ENCODE measurements at places on chromosomes 5 and 9.

DNA sequence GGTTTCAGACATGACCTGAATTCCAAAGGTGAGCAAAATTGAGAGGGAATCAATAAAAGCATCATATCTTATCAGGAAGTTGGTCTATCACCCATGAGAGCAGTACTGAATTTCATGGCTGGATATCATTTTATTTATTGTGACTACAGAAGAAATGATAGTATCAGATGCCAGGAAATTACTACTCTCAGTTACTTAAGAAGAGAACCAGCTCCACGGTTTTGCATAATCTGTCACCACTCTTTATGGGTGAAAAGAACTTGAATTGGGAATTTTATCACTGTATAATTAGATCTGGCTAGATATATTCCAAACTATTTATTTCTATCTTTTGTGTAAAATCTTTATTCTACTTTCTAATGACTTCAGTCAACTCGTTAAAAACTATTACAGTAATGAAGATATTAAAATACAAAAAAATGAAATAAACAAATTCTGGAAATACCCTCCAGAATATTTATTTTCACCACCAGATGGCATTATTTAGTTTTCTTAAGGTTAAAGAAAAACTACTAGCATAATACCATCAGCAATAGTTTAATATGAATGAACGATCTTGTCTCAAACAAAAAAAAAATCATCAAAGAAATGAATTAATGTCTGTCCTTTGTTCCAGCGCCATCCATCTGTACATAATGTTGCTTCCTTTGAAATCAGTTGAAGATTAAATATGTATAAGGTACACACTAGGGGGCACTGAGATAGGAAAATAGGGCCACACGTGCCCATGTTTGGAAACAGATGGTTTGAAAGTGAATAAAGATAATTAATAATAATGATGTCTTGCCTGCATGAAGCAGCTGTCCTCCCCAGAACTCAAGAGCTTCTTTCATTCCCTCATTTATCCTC, 84.7 kb upstream of the SLCO6A1 start:
- DNase-seq, result no peak

- DNase-seq, result no peak
Observed at GRCh38 chr5:95668216-95668615, 14.6 kb downstream of the SPATA9 start.

DNA sequence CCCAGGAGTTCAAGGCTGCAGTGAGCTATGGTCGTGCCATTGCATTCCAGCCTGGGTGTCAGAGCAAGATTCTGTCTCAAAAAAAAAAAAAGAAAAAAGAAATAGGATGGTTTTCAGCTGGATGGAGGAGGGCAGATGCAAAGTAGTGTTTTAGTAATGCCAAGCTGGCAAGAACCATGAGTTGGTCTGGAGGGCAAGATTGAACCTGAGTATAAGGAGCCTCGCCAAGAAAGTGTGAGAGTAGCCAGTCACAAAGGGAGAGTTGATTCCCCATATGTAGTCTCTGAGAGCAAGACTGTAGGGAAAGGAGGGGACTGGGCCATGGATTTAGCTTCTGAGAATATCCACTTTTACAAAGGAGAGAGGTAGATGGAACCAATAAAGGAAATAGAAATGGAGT, 6.9 kb downstream of the TNFAIP8 start:
- DNase-seq, result no peak

DNA sequence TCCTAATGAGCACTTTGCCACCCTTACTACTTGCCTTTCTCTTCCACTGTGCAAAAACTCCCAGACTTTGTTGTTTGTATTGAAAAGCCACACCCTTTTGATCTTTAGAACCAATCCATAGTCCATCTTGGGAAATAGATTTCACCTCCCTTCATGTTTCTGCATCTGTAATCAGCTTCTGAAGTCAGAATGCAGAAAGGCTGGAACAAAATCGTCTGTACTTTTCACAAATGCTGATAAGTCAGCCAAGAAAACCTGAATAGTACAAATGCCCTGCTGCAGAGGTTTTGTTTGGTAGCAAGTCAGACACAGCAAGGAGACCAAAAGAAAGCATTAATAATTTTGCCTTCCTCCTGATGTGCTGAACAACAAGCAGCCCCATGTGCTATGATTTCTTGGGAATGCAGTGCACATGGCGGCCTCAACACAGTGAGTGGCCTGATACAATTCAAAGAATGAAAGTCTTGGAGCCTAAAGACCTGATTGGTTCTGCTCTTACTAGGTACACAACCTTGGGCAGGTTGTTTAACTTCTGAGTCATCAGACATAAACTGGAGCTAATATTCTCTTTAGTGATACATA, 59.2 kb upstream of the STK32A start:
- no peak for DNase-seq

DNA sequence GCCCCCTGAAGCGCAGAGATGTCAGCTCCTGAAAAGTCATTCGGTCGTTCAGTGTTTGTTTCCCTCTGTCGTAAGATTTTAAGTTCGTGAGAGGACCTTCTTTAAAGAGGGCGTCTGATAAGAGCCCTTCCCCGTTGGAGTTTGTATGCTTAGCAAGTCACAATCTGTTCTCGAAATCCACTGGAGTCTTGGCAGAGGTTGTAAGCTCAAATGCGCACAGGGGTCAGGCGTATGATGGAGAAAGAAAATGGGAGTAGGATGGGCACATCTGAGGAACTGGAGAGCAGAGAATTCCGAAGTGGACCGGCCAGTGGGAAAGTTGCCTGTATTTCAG, 710 bp downstream of the HSD17B4 start:
- DNase-seq, result no peak

GRCh38 chr9:99066571-99066970, 38.3 kb upstream of the TGFBR1 start:
- no peak for DNase-seq

DNA sequence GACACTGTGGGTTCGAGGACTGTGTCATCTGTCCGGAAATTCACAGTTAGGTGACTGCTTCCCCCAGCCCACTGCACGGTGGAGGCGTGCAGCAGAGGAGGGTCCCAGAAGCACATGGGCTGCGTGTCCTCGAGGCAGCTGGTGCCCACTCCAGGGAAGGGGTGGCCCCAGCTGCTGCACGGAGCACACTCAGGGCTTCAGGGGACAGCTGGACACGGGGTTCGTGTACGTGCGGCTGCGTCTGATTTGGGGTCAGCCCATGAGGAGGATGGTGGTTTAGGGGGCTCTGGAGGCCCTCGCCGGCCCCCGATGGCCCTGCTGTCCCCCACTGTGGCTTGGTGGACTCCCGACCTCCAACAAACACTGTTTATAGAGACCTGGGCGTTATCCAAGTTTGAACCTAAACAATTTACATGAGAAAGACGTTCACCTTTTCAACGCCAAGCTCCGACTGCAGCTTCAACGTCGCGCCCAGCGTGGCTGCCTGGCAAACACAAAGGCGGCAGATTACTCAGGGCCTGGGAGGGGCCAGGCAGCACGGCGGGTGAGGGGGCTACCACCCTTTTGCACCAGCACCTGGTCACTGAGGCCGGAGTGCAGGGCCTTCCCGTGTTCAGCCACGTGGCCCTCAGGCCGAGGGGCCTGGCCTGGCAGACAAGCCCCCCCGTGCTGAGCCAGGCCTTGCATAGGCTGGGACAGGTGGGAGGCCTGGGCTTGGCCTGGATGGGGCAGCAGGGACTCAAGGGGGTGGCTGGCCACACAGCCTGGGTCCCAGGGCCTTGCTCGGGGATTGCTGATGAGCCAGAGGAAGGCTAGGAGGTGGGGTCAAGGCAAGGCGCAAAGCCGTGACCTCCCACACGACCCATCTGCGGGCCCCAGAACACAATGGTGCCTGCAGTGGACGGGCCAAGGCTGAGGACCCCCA, 55.2 kb downstream of the EXD3 start:
- no peak for DNase-seq

GRCh38 chr5:95966005-95966404, 4.4 kb upstream of the ELL2 start:
- DNase-seq, result no peak

GRCh38 chr5:37757980-37758582, 81.8 kb downstream of the GDNF start:
- DNase-seq, result no peak

DNA sequence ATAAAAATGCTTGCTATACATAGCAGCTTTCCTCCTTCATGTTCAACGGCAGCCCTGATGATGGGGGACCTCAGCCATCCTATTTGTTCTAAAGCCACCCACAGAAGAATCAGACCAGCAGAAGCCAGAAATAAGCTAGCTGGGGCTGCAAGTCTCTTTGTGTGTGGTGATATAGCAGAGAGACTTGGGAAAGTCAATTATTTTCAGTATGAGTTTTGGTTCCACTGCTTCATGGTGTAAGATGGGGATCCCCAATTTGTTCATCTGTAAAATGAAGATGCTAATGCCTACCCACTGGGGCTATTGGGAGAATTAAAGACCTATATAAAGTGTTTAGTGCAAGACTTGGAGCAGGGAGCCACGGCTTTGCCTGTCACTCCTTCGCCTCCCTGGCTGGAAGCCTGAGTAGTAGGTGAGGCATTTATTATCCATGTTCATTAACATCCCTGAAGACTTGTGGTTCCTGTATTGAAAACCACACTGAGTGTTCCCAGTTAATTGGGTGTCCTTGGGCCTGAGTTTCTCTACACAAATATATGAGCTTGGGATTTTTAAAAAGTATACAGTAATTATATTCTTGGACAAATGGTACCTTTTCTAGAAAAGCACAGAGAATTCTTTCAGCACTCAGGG, 210.1 kb upstream of the SLC24A2 start:
- DNase-seq, result no peak

GRCh38 chr5:172956936-172957335, 2.3 kb upstream of the RPL26L1 start:
- no peak for DNase-seq

DNA sequence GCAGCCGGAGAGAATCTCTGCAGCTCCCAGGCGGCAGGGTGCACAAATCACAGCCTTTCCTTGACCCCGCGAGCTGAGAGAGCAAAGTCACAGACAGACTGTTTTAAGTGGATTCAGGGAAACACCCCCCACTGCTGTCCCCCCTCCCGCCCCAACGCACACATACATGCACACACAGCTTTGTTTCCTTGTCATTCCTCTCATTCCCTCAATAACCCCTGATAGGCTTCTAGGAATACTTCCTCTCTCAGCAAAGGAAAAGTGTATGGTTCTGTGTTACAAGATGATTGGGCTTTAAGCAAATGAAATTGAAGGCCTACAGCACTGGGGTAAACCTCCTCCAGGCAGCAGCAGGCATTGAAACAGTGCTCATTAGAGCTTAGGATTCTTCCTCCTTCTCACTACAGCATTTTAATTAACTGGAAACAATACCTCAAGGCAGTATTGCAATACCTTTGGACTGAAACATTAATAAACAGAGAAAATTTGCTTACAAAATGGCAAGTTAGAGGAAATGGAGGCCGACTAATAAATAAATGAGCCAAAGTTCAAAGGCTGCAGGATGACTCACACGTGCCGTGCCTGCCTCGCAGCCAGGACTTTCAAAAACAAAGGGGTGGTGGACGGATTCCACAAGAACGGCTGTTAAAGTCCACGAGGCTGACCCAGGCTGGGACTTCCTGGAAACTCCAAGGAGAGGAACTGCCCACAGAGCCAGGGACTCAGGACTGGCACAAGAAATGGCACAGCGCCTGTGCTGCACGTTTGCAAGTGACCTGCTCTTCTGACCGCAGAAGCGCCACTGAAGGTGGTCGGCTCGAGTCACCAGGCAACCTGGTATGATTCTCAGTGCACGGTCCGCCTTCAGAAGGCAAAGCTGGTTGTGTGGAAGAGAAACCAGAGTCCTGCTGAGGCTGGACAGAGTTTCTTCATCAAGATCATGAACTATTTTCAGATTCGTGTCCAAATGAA, 236.2 kb downstream of the SYK start:
- no peak for DNase-seq

GRCh38 chr5:170509348-170509660, 5.5 kb downstream of the KCNIP1 start:
- no peak for DNase-seq

GRCh38 chr9:69798744-69799143, 21.9 kb upstream of the CFAP95 start:
- DNase-seq, result no peak

GRCh38 chr9:104783588-104783987, 19.7 kb downstream of the NIPSNAP3B start:
- no peak for DNase-seq

DNA sequence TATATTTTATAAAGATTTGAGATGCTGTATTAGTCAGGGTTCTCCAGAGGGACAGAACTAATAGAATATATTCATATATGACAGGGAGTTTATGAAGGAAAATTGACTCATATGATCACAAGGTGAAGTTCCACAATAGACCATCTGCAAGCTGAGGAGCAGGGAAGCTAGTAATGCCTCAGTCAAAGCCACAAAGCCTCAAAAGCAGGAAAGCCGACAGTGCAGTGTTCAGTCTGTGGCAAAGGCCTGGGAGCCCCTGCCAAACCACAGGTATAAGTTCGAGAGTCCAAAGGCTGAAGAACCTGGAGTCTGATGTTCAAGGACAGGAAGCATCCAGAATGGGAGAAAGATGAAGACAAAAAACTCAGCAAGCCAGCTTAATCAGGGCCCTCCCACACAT, 382.2 kb downstream of the LRRC70 start:
- DNase-seq, result no peak

DNA sequence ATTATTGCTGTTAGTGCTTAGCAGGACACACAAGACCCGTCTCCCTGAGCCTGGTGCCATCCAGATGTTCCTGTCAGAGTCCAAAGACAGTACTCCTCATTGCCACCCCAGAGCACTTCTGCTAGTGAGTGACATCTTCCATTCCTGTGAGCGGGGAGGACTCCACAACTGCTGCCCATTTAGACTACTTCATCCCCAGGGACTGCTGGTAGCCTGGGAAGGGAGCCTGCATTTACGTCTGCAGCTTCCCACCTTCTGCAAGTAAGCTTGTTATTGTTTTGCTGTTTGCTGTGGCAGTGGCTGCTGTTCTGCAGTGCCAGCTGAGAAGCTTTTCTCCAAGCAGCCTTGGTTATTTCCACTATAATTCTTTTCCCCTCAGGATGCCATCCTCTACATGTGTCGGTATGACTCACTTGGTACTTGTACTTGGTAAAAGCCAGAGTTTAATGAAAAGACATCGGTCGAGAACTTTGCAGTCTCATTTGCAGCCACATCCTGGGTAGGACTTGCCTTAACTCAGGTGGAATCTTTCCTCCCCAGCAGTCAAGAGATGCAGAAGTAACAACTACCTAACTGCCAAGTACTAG, 10.6 kb upstream of the MAP1B start:
- no peak for DNase-seq

DNA sequence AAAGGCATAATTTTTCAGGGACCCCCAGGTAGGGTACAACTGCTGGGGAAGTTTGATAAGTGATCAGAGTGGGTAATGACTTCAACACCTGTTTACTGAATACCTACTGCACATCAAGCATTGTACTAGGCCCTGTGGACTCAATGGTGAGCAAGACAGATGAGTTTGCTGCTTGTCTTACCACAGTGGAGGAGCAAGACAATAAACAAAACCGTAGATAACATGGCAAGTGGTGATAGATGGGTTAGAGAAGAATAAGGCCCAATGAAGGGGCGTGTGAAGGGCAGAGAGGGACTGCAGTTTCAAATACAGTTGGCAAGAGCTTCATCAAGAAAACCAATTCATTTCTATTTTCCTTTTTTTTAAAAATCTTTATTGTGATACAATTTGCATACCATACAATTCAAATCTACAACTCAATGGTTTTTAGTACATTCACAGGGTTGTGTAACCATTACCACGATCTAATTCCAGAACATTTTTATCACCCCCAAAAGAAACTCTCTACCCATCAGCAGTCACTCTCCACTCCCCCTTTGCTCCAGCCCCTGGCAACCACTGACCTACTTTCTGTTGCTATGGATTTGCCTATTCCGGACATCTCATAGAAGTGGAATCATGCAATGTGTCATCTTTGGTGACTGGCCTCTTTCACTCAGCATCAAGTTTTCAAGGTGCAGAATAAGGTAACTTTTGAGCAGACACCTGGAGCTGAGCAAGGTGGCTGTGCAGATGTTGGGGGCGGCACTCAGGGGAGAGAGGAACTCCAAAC, 31.9 kb upstream of the HAND1 start:
- no peak for DNase-seq

GRCh38 chr9:113602126-113603047, 138.9 kb downstream of the RGS3 start:
- DNase-seq, result no peak

Data from iPS DF 6.9 (cell line).